ENCODE measurements at places on chromosomes 11 and 22.

GRCh38 chr22:23840026-23840425 is 1.2 kb upstream of the DERL3 start:
- no peak for DNase-seq

GRCh38 chr11:33747979-33748378 is 11.8 kb upstream of the CD59 start:
- DNase-seq = no peak

DNA sequence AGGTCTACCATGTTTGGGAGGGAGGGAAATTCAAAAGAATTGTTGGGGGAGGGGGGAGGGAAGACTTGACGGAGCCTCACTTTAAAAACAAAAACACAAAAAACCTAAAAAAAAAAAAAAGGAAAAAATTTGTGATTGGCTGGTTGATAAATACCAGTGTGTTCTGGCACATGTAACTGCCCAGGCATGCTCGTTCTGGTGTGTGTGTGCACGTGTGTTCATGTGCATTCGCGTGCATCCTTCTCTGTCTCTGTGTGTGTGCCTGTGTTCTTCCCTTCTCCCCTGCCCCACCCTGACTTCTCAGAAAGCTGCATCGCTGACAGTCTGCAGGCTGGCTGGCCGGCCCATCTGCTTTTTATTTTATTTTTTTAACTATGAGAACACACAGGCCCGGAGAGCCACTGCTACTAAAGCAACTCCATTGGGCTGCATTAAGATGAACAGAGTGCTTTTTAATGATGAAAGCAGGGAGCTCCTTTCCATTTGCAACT is 22.6 kb upstream of the ADSL start:
- DNase-seq = no peak

DNA sequence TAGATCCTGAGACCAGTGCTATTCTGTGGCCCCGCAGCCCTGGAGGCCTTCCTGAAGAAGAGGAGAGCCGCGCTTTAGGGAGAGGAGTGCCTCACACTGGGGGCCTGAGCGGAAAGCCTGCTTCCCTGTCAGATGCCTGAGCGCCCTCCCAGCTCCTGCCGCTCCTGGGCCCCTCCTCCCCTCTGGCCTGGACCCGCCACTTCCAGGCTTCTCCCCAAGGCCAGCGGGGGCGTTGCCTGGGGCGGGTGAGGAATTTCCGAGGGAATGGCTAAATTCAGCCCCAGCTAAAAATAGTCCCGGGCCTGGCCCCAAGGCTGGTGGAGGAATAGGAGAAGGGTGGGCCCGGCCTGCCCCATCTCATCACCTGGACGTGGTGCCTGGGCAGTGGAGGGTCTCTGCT is 15.4 kb downstream of the ARHGEF17 start:
- DNase-seq = no peak

DNA sequence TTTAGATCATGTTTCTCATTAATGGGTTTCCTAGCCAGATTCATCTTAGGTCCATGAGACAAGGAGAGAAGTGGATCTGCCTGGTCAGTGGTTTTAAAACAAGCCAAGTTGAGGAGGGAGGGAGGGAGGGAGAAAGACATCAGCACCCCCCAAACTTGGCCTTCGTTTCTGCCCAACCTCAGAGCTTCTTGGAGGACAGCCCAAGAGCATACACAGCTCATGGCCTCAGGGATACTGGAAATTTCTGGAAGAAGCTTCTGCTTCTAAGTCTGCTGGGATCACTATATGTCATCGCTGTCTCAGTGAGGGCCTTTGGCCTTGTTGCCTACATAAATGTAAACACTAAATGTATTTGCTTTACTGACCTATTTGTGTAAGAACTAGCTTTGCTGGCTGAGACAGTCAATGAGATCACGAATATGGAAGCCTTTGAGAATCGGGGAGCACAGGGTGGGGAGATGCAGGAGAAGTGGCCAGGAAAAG is 375.1 kb downstream of the BUD13 start:
- no peak for DNase-seq

DNA sequence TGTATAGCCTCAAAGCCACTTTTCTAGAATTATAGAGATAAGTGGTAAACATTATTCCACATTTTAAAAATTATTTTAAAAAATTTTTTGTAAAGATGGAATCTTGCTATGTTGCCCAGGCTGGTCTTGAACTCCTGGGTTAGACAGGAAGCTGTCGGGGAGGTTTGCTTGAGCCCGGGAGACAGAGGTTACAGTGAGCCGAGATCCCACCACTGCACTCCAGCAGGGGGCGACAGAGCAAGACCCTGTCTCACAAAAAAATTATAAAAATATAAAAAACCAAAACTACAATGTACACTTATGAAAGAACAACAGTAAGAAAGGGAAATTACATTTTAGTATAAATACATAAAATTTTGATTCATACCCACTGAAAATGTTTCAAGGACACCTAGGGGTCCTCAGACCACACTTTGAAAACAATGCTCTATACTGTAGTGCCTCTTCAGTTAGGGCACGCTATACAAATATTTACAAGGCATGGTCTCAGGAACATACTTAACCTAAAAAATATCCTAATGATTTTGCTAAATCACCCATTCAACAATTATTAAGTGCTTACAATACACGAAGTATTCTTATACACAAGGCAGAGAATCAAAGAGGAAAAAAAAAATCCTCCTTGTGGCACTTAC is 111.2 kb downstream of the MRTFA start:
- peak; percentile 66 for DNase-seq

DNA sequence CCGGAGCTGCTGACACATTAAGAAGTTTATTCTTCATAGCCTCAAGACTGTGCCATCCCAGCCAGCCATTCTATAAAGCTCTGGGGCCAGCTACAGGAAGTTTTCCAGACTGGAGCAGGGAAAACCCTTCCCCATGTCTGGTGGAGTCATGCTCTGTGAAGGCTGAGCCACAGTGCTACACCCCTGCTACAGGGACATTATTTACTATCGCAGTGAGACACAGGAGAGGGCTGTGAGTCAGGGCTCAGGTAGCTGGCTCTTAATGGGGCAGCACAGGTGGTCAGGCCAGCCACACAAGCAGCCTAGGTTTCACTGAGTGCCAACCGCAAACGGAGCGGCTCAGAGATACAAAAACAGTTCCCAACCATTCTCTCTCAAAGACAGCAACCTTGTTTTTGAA is 12.1 kb downstream of the HPS4 start:
- no peak for DNase-seq

GRCh38 chr11:69711822-69712801 is 8.3 kb upstream of the FGF19 start:
- peak; percentile 19 for DNase-seq

DNA sequence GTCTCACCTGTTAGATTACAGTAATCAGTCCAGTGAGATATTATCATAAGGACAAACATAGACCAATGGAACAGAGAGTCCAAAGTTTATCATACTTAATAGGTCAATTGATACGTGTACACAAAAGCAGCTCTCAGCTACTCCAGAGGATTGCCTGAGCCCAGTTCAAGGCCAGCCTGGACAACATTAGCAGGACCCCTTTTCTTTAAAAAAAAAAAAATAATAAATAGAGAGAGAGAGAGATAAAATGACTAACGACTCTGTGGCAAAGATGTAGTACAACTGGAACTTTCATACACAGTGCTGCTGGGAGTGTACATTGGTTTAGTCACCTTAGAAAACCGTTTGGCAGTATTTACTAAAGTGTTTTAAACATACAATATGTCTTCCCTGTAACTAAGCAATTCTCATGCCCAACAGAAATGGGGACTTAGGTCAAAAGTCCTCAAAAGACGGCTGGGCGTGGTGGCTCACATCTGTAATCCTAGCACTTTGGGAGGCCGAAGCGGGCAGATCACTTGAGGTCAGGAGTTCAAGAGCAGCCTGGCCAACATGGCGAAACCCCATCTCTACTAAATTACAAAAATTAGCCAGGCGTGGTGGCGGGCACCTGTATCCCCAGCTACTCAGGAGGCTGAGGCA is 10.6 kb downstream of the SNX32 start:
- no peak for DNase-seq

- no peak for DNase-seq
Observed at GRCh38 chr11:36300650-36301049, 4.6 kb downstream of the PRR5L start.

- DNase-seq = no peak
Observed at GRCh38 chr11:115226556-115226955, 277.7 kb downstream of the CADM1 start.

DNA sequence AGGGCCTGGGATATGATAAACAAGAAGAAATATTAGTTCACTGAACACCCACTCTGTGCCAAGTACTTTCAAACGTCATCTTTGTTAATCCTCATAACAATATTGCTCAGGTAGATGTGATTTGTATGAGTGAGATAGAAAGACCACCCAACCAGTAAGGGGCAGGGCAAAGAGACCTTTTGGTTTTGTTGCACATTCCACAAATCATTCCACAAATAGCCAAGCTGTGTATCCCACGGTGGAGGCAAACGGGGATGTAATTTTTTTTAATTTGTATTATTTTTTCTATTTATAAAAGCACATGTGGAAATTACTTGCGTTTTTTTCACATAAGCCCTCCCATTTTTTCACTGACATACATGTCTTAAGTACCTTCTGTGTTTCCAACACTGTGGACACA is 29.0 kb downstream of the LAYN start:
- no peak for DNase-seq

DNA sequence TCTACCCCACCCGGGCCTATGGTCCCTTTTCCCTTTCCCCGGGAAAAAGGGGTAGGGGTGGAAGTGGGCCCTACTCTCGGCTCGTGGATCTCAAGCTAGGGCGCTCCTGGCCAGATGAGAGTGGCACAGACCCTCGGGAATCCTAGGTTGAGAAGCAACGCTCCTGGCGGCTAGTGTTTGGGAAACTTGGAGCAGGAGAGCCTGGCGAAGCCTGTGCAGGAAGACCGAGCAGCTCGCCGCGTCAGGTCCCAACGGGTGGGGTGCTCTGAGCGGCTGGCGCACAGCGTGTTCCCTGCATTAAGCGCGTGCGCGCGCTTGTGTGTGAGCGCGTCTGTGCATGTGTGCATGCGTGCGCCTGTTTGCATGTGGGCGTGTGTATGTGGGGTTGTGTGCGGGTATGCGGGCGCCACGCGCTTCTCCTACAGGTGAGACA is 7.1 kb upstream of the FLI1 start:
- peak; percentile 57 for DNase-seq

DNA sequence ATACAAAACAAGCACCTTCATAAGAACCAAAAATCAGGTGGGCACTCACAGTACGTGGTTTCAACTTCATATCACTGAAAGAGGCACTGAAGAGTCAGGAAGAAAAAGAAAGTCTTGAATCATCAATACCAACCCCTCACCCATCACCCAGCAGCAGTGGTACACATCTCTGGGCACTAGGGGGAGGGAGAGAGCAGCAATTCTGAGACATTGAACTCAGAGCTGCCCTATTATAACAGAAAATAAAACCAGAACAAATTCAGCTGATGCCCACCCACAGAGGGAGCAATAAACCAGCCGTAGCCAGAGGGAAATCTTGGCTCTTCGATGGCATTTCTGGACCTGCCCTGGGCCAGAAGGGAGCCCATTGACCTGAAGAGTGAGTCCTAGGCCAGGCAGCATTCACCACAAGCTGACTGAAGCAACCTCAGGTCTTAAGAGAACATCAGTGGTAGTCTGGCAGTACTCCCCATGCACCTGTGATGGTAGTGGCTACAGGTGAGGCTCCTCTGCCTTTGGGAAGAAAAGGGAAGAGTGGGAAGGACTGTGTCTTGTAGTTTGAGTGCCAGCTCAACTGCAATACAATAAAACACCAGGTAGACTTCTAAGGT is 42.2 kb upstream of the FAM181B start:
- DNase-seq = no peak

- DNase-seq = no peak
Observed at GRCh38 chr11:132142554-132142953, 772.1 kb downstream of the NTM start.
